Stimulated activated CD4-positive, alpha-beta T cell treated with anti-CD3 and anti-CD28 coated beads, TNF-alpha, amount 100 ng/mL, for 4 hours (primary cell): ENCODE measurements at places on chromosomes 6 and 20.

GRCh38 chr20:22257912-22258311 is 326.5 kb downstream of the FOXA2 start:
- DNase-seq: no peak

DNA sequence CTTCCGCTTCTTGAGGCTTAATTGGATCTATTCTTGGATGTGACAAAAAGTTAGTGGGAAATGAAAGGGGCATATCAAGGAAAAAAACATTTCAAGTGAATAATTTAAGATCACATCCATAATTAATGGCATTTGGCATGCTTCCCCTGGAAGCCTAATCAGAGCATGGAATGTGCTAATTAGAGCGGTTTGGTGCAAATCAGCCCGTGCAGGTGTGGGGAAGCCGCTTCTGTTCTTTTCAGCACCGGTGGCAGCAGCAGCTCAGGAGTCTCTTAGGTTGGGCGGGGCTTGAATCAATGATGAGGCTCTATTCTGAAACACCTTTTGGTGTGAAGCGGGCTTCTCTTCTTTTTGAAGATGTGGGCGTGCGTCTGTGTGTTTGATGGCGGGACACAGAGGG is 301.2 kb downstream of the LRFN2 start:
- no peak for DNase-seq

- DNase-seq: no peak
Observed at GRCh38 chr6:139008117-139008516, 20.1 kb upstream of the REPS1 start.

DNA sequence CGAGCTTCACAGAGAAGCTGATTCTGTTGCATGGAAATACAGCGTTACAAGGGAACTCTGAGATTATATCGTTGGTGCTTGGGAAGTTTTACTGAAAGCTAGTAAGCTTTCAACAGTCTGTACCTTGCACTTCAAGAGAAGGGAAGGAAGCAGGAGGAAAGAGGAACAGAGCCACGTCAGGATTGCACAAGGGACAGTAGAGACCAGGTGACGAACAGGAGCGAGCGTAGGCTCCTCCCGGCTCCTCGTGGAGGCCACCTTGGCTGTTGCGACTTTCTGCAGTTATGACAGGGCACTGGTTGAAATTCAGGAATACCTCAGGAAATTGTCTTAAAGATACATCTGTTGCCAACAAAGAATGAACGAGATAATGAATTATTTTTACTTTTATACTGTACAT is 18.8 kb downstream of the RTF2 start:
- no peak for DNase-seq

DNA sequence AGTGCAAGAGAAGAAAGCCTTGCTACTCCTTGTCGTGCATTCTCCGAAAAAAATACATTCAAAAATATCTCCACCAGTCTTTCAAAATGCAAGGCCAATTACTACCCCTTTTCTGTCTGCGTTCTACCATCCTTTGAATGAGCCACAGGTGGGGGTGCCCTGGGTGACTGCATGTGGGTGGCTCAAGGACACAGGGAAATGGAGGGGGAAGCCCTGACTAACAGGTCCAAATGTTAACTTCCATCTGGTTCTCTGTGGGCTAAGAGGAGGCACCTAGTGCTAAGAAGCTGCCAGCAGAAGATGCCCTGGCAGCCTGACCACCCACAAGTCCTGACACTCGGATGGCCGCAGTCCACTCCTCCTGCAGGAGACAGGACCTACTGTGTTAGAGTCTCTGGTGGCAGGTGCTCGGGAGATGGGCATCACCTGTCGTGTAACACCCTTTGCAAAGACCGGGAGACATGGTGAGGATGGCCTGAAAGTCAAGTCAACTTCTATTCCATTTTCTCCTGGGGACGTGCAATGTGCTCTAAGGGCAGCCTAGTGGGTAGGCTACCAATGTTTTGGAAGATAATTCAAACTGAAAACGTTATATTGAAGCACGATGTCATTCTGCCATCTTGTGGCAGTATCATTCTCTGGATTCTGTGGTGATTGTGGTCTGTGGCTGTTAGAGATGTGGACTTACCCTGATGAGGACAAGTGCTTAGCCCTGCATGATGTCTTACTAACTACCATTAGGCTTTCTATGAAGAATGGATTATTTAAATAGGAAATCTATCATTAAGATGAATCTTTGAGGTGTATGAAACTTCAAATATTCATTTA is 27.4 kb upstream of the IGF2R start:
- no peak for DNase-seq

DNA sequence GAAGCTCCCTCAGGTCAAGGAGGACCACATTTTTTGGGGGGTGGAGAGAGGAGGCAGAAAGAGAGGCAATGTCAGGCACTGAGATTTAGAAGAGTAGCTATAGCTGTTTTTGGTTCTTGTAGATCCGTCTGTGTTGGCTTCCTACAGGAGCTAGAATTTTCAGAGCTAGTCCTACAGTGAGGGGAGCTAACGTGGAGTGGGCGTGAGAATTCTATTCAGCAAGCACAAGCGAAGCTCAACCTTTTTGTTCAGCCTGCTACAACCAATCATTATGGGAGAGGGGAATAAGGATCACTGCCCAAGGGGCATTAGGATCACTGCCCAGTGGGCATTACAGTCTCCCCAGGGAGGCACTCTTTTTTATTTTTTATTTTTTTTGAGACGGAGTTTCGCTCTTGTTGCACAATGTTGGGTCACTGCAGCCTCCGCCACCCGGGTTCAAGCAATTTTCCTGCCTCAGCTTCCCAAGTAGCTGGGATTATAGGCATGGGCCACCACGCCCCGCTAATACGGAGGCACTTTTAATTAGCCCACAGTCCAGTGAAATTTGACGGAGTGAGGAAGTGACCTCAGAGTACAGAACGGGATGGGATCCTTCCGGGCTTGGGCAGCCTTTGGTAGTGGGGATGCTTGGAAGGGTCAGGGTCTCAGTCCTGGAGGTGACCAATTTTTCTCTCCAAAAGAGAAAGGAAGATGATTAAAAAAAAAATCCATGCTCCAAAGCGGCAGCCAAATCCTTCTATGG is 1.1 kb upstream of the PANK2 start:
- DNase-seq: no peak

GRCh38 chr6:118724211-118724610 is 72.8 kb upstream of the CEP85L start:
- DNase-seq: no peak
